ENCODE measurements at places on chromosomes 13 and 19. TPM values are rescaled to one million over a fixed set of nuclear protein-coding genes. Genes with fewer than 3 reads are reported as not detected.

- no peaks in the 10 kb centered on the region for H3K4me1 ChIP-seq
- no peak overlapping the region for H3K4me3 ChIP-seq
- no peak for DNase-seq
- peaks cover 20% of the 10 kb centered on the region for H3K36me3 ChIP-seq
Measured at GRCh38 chr19:7678971-7679751, 1.5 kb upstream of the TRAPPC5 start.

DNA sequence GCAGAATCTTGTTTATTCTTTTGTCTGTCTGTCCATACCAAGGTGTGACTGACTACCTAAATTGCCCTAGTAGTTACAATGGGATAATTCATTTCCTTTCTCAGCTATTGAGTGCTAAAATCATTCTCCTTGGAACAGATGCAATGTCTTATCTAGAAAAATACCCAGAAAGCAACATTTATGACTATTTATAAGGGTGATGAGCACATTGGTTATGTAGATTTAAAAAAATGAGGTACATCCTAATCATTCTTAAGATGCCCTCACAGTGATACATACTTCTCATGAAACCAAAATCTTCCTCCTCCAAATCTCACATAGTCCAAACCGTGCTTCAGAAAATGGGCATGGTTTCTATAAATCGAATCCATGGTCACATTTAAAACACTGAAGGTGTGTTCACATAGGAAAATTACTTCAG, 11.6 kb upstream of the UBE2L5 start:
- no peak overlapping the region for H3K4me3 ChIP-seq
- peaks cover 23% of the 10 kb centered on the region for H3K4me1 ChIP-seq
- peak overlapping the region; percentile 84 for H3K27ac ChIP-seq
- H3K27me3 ChIP-seq = no peaks in the 10 kb centered on the region
- no peak for DNase-seq

- no peaks in the 10 kb centered on the region for H3K27me3 ChIP-seq
- no peak for DNase-seq
- no peaks in the 10 kb centered on the region for H3K36me3 ChIP-seq
- no peaks in the 10 kb centered on the region for H3K4me1 ChIP-seq
Measured at GRCh38 chr13:52884429-52885010, 36.1 kb upstream of the PCDH8 start.

The RNF225 gene
- polyA plus RNA-seq = 0.07 TPM

The TEKTIP1 gene
- polyA plus RNA-seq = not detected
